ENCODE measurements at places on chromosomes 3 and 15. TPM values are rescaled to one million over a fixed set of nuclear protein-coding genes. Genes with fewer than 3 reads are reported as not detected.

- no peak for DNase-seq
Measured at GRCh38 chr3:137835096-137835495, 71.0 kb downstream of the SOX14 start.

GRCh38 chr3:57816471-57817095, 60.5 kb downstream of the SLMAP start:
- DNase-seq, result no peak

CPEB1 gene
- total RNA-seq, result 4.7 TPM

GRIP2 gene
- total RNA-seq, result 6.9 TPM

RHOV gene
- total RNA-seq, result 9.3 TPM
